ENCODE measurements at places on chromosomes 2 and 18.

- no peak for DNase-seq
Measured at GRCh38 chr2:111034146-111034545, 86.6 kb upstream of the BCL2L11 start.

DNA sequence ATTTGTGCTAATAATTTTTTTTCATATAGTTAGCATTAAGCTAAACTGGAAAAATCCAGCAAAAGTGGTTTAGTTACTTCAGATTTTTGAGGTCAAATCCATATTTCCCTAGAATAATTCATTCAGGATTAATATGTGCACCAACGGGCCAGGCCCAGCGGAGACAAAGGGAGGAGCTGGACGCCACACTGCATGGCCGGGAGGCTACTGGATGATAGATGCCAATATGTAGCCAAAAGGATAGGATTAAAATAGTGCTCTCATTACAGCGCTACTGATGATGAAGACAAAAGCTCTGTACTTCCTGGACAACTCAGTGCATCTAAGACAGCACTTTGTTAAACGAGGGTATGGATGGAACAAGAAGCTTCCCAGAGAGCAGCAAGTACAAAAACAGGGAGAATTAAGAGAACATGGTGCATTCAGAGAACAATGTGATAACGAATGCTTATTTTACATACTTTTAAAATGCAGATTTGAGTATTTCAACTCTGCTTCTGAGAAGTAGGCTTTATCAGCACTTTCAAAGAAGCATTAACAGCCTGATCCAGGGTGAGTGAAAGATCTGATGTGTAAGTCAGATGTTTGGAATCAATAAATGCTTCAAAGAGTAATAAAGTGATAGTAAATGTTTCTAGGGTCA is 39.8 kb downstream of the PPP4R1 start:
- no peak for DNase-seq

DNA sequence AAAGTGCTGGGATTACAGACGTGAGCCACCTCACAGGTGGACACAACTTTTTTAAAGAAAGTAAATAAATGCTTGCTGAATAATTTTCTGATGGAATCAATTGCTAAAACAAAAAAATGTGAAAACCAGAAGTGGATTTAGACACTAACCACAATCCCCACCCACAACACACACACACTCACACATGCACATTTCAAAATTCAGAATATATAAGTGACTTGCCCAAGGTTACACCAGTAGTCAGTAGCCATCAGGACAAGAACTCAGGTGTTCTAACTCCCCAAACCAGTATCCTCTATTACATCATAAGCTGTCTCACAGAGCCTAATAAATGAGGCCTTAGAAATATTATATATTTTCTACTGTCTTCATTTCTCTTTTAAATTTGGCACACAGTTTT is 1923.6 kb upstream of the PIK3C3 start:
- DNase-seq = no peak

DNA sequence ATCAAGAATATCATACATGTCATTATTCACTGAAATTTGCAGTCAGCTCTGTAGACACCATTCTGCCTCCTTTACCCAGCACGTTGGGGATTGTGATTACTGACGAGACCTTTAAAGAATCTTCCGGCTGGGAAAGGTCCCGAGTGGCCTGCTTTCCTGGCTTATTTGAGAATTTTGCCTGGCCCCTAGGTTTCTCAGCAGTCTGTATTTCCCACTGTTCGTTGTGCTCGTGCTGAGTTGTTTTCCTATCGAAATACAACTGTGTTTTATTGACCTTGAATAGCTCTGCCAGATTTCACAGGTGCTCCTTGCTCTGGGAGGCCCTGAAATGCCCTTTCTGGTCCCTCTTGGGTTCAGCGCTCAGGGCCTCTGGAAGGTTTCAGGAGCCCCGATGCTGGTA is 94.9 kb downstream of the AGAP1 start:
- DNase-seq = no peak

DNA sequence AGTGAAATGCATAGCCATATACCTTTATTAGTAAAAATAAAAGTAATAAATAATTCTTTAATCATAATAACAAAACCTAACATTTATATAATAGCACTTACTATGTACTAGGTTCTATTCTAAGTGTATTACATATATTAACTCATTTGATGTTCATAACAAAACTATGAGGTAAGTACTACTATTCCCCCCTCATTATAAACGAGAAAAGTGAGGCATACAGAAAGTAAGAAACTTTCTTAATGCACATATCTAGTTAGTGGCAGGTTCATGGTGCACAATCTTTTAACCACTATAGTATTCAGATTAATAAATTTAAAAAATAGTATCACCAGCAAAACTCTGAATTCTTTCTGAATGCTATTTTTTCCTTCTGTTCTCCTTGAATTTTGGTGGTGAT is 27.5 kb downstream of the TRPM8 start:
- no peak for DNase-seq

- DNase-seq = no peak
Measured at GRCh38 chr18:36630917-36631316, 197.9 kb downstream of the TPGS2 start.

DNA sequence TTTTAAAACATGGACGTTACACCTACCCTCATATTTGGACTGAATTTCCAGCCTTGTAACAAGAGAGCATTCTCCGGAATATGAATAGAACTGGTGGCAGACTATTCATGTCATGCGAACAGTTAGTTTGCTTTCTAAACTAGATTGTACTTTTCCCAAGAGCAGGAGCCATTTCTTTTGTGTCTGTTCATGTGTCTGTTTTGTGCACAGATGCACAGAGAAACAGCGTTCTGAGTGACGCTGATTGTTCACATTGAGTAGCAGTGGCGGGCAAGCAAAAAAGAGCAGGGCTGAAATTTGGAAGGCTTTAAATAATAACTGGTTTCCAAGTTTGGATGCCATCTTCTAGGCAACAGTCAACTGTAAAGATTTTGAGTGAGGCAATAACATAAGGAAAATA is 200.3 kb downstream of the NRXN1 start:
- no peak for DNase-seq

DNA sequence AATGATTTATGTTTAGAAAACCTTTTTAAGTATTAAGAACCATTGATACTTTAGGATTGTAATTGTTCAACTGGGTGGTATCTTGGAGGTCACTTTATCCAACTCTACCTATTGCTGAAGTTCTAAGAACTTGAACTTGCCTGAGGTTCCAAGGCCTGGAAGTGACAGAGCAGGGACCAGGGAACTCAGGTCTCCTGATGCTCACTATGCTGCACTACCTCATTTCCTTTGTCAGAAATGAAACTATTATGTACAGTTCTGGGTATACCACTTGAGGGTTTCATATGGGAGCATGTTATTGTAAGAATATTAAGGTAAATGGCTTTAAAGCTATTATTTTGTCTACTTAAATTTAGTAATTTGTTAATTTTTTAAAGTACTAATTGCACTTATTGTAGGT is 3.0 kb downstream of the MBD5 start:
- no peak for DNase-seq

DNA sequence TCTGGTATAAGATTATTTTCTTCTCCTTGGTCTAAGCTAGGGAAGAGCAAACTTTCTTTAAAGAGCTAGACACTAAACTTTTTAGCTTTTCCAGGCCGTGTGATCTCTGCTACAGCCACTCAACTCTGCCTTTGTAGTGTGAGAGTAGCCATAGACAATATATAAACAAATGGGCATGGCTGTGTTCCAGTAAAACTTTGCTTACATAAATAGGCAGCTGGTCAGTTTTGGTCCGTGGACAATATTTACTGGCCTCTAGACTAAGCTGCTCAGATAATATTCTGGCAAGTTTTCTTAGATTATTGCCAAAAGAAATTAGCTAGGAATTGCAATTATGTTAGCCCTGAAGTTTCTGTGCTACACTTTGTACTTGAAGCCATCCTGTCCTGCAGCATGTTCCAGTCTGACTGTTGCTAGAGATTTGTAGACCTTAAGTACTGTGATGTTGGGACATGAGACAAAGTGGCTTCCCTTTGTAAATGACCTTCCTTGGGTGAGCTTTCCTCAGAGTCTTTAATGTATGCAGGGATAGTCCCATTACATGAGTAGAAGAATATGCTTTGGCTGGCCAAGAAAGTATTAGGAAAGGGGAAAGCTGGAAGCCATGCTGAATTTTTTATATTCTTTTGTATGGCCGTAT is 126.9 kb downstream of the SOX11 start:
- DNase-seq = no peak

DNA sequence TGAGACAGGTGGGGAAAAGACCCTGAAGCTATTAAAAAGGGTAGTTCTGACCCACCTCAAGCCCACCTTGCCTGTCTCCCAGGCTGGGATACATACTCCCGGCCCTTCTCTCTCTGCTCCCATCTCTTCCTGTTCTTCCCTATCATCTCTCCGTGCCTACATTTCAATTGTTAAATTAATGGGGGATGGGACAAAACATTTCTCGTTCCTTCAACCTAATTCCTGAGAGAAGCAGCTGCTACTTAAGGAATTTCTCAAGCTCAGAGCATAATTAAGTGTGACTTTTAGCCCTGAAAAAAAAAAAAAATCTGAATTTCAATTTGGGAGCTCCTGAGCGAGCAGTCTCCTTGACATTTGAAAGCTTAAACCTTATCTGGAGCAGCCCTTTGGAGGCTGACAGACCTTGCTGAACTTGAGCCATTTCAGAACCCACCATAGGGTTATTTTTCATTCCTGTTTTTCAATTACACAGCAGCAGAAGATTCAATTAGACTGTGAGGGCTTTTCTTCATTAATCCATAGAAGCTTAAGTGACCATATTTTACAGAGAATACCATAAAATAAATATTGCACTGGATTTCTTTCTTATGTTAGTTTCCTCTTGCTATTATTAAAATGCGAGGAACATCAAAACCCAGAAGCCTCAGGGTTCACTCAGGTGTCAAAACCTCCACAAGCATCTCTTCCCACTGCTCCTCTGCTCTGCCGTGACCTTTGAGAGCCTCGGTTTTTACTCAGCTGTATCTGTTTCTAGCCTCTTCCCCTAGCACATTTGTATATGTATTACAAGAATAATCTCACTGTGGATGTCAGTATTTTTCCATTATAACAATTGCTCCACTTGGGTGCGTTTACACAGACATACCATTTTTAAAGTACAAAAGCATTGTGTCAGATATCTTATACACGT is 125.7 kb downstream of the B3GNT2 start:
- no peak for DNase-seq

DNA sequence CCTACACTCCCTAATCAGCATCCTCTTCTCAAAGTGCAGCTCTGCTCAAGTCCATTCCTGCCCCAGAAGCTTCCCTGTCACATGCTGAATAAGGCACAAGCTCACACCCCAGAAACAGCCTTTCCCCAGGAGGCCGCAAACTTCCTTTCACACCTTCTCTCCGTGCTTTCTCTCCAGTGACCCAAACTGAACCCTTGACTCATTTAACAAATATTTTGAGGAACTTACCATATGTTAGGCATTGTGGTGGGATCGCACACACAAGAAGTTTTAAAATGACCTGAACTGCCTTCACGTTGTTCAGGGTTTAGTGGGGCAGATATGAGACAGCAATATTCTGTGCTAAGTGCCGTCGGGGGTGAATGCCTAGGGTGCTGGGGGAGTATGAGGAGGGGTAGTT is 161.3 kb downstream of the INSIG2 start:
- peak; percentile 79 for DNase-seq

GRCh38 chr2:240121190-240121589 is 14.9 kb downstream of the COPS9 start:
- no peak for DNase-seq

- no peak for DNase-seq
Measured at GRCh38 chr2:263022-263738, 652 bp downstream of the SH3YL1 start.

DNA sequence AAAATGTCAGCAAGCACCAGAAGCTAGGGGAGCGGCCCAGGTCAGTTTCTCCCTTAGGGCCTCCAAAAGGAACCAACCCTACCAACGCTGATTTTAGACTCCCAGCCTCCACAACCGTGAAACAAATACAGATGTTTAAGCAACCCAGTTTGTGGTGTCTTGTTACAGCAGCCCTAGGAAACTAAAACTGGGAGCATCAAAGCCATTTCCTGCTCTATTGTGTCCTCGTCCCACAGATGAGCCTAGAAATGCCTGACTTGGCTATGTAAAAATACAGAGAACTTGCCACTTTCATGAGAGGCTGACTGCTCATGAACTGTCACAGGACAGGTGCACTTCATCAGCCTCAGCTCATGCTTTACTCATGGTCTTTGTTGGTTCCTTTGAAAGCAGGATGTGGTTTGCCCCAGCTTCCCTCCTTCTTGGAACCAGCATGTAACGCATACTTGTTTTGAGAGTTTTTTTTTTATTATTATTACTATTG is 97.6 kb upstream of the SLC39A10 start:
- DNase-seq = peak; percentile 86

- DNase-seq = peak; percentile 75
Measured at GRCh38 chr2:54634564-54635511, 88.6 kb upstream of the EML6 start.

- DNase-seq = no peak
Measured at GRCh38 chr2:139918982-139919381, 1138.8 kb upstream of the NXPH2 start.

DNA sequence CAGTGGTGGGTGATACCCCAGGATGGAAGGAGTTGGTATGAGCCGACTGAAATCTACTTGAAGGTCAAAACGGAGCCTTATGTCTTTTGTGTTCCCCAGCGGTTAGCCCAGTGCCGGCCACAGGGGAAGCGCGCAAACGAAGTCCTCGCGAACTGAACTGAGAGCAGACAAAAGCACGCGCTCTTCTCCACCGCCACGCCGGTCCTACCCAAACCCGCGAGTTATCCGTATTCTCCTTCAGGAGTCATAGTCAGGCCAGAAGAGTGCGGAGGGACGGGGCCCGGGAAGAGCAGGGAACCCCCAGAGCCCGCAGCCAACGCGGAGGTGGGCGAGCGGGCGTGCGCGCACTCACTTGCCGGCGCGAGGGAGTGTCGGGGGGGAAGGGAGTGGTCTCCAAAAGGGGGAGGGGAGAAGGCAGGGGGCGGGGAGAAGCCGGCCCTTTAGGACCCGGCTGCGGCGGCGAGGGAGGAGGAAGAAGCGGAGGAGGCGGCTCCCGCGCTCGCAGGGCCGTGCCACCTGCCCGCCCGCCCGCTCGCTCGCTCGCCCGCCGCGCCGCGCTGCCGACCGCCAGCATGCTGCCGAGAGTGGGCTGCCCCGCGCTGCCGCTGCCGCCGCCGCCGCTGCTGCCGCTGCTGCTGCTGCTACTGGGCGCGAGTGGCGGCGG is at the start of gene IGFBP2:
TSS of gene IGFBP2 (plus strand) at position 469 of the 664 bp plus-strand sequence. CDS start at position 573, 104 bp downstream.
- DNase-seq = no peak

DNA sequence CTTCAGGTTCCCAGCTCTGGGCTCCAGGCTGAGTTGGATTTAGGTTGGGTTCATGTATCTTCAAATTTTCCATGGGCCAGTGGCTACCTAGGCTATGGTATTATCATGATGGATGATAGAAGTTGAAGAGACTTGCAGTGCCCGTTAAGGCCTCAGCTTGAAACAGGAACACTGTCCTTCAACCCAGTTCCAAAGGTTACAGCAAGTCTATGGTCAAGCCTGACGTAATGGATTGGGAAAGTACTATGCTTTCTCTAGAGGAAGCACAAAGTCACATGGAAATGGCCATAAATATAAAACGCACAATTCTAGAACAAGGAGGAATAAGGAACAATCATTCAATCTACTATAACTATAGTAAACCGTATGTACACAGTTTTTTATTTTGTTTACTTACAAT is 593.2 kb downstream of the ZEB2 start:
- DNase-seq = no peak

GRCh38 chr2:190408538-190409271 is 550 bp downstream of the MFSD6 start:
- DNase-seq = peak; percentile 31
